ENCODE measurements at places on chromosomes 3 and 15. TPM values are rescaled to one million over a fixed set of nuclear protein-coding genes. Genes with fewer than 3 reads are reported as not detected.

The EFCAB12 gene
- total RNA-seq, result 0.03 TPM

The VILL gene
- total RNA-seq, result 7.2 TPM

The ATXN7 gene
- 12.2 TPM for total RNA-seq

The LARP6 gene
- 51.3 TPM for total RNA-seq

The SNRPN gene
- total RNA-seq, result 155 TPM

The ZNF502 gene
- total RNA-seq, result 3.9 TPM

The SPINT1 gene
- total RNA-seq, result 0.36 TPM

The OXSR1 gene
- 51.3 TPM for total RNA-seq

The ROPN1 gene
- total RNA-seq, result not detected

Data from smooth muscle cell of the pulmonary artery (primary cell).